CD4-positive, alpha-beta T cell treated with Interleukin-15 for 4 hours (primary cell): ENCODE measurements at places on chromosomes 12 and 14.

DNA sequence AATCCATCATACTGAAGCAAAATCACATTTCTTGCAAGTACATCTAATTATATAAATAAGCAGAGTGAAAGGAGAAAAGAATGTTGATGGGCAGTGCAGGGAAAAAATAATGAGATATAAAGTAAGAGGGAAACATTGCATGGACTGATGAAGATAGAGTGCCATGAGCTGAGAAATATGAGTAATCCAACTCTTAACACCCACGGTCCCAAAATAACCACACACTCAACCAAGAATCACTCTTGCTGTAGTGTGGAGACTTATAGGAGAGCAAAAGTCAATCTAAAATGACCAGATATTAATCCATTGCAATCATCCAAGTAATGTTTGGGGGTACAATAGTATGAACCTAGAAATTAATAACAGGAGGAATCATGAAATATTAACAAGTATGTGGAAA, 40.2 kb downstream of the MYF5 start:
- DNase-seq = no peak

- DNase-seq = no peak
Measured at GRCh38 chr12:64714551-64714968, 44.6 kb downstream of the GNS start.

GRCh38 chr14:68368850-68369249, 424.0 kb downstream of the ZFP36L1 start:
- peak; percentile 36 for DNase-seq

DNA sequence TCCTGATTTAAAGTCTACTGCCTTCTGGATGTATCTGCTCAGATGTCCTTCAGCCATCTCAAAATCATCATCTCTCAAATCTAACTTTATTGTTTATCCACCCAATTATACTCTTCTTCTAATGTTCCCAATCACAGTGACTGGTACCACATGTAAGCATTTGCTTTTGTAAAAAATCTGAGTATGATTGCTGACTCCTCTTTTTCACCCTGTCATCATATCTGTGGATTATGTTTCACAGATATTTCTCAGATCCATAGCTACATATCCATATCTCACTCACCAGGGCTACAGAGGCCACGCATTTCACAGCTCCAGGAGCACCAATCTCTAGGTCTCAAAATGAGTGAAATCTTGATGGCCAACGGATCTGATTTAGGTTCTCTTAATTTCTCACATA, 76.1 kb downstream of the DHRS2 start:
- DNase-seq = no peak

DNA sequence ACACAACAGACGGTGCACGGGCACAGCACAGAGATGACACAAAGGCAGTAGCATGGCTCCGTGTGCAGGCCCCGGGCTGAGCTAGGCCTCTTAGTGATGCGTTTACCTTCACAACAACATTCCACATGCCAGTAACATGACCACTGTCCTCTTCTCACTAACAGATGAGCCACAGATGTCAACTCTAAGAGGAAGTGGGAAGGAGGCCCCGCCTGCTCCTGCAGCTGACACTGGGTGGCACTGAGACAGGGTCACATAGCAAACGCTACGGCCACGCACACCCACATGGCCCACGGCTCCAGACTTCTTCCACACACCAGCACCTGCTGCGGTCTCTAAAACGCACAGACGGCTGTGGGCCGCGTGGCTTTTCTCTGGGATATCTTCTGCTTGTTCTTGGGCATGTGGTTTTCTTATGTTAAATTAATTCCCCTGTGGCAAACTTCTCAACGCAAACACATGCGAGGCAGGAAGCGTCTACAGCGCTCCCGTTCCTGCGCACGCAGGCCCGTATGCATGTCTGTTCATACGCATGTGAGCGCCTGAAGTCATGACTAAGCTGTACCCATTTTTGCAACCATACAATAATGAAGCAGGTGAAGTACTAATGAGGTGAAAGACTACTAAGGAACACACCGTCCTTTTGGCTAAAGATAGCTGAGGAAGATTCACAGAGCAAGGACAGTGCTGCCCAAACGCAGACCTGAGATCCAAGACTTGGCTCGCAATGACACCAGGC, 26.8 kb downstream of the AMN start:
- peak; percentile 14 for DNase-seq

DNA sequence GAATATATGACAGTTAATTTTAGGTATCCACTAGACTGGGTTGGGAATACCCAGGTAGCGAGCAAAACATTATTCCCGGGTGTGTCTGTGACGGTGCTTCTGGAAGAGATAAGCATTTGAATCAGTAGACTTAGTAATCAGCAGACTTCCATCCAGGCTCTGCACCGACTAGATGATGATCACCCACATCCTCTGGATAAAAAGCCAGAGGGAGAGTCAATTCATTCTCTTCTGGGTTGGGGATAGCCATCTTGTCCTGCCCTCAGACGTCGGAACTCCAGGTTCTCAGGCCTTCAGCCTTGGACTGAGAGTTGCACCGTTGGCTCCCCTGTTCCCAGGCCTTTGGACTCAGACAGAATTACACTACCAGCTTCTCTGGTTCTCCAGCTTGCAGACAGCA, 168.0 kb downstream of the PHLDA1 start:
- DNase-seq = no peak

GRCh38 chr12:88166179-88166578, 24.1 kb downstream of the TMTC3 start:
- DNase-seq = no peak

DNA sequence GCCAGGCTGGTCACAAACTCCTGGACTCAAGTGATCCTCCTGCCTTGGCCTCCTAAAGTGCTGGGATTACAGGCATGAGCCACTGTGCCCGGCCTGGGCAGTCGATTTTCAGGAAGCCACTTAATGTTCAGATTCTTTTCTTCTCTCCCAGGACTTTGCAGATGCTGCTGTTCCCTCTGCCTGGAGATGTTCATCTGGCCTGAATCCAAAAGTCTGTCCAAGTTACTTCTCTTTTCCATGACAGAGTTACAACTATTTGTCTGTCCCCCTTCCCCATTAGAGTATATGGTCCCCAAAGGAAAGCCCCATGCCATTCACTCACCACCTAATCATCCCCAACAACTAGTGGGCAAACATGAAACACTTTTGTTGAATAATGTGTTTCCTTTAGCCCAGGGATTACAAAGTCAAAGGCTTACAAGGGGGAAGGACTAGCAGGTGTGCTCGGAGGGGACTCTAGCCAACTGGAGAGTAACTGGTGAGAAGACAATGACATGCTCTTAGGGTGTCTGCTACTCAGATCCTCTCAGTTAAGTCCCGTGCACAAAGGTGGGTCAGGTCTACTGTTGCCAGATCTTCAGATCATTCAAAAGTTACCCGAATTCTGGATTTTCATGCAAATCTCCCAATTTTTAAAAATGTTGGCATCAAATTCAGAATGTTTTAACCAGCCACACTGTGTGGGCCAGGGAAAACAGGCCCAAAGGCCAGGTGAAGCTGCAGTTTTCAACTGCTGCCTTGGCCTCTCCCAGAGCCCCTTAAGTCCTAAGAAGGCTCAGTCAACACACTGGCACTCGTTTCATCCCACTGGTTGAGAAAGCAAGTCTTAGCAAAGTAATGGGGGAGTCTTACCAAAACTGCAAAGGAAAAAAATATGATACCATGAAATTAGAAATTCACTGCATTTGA, 29.6 kb downstream of the NUDT4 start:
- DNase-seq = no peak

GRCh38 chr12:12622418-12622817, 10.7 kb downstream of the CREBL2 start:
- DNase-seq = peak; percentile 43

GRCh38 chr14:92505826-92506225, 7.8 kb upstream of the RIN3 start:
- DNase-seq = no peak

- DNase-seq = no peak
Measured at GRCh38 chr12:57441846-57442427, 7.4 kb downstream of the INHBC start.

- DNase-seq = no peak
Measured at GRCh38 chr12:122813310-122813713, 21.9 kb upstream of the HIP1R start.

DNA sequence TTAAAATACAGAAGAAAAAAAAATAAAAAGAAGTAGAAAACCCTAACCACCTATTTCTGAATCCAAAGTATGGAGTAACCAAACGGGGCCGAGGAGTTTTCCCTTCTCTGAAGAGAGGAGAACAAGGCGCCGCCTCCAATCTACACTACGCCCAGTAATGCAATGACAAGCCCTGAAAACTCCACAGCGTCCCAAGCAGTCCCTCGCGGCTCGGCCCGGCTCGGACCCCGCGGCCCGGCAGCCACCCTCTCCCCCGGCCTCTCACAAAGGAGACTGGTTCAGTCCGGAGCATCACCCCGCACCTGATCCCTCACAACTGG, 371 bp downstream of the CHD8 start:
- DNase-seq = no peak

DNA sequence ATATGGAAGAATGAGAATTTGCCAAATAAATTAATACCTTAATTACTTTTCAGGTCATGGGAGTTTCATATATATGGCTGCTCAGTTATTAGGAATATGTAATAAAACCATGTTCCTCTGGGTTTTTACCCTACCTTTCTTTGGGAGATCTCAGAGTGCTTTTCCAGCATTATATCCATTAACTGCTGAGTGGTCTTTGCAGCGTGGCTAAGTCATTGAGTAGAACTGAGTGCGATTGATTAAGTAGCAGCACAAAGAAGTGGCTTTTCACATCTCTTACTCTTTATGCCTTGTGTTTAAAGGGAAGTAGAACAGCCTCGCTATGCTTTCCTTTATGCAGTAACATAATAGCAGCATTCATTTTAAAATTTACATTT, 340.1 kb downstream of the SNAPC1 start:
- no peak for DNase-seq

GRCh38 chr12:124884587-124885438, 21.1 kb upstream of the SCARB1 start:
- no peak for DNase-seq

GRCh38 chr12:69115951-69116350, 123.4 kb upstream of the CPSF6 start:
- no peak for DNase-seq

- DNase-seq = no peak
Measured at GRCh38 chr14:104184911-104185499, 46.6 kb downstream of the KIF26A start.

GRCh38 chr12:106145539-106146447, 7.0 kb upstream of the NUAK1 start:
- DNase-seq = no peak

DNA sequence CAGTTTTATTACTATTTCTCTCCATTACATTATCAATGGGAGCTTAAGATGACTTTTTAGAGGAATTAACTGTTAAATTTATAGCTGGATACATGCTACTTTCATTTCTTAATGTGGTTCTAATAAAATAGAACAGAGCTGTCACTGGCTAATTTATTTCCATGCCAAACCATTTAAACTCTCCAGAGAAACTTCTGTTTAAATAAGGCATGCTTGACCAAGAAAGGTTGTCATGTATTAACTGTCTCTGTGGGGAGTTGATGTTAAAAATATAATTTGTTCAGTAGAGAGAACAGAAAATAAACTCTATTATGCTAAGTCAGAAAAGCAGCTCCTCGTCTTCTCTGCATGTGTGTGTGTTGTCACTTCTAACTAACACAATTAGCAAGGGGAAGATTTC, 447.4 kb downstream of the SLC16A7 start:
- no peak for DNase-seq

DNA sequence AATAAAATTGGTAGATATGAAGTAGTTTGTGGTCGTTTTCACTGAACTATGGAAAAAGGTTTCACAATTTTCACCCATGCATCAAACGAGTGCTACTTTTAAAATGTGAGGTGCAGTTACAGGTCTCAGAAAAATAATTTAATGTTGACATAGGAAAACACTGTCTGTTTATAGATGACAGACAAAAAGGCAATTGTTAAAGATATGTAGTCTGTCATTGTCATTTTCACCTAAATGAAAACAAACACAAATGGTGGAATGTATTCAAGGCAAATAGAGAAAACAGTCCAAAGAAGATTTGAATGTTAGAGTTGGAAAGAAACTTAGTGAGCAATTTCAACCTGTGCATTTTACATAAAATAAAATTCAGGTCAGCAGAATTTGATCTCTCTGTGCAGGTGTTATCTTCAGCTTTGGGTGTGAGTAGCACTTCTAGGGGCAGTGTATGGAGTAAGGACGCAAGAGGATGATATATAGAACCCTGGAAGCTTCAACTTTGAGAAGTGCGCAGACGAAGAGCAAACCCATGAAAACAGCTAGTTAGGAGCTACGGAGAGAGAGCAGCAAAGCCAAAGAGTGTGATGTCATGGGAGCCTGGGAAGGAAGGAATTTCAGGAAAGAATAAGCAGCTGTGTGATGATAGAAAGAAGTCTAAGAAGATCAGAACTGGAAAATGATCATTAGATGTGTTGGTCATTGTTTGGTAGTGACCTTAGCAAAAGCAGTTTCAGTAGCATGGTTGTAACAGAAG, 6.2 kb downstream of the RERG start:
- no peak for DNase-seq

DNA sequence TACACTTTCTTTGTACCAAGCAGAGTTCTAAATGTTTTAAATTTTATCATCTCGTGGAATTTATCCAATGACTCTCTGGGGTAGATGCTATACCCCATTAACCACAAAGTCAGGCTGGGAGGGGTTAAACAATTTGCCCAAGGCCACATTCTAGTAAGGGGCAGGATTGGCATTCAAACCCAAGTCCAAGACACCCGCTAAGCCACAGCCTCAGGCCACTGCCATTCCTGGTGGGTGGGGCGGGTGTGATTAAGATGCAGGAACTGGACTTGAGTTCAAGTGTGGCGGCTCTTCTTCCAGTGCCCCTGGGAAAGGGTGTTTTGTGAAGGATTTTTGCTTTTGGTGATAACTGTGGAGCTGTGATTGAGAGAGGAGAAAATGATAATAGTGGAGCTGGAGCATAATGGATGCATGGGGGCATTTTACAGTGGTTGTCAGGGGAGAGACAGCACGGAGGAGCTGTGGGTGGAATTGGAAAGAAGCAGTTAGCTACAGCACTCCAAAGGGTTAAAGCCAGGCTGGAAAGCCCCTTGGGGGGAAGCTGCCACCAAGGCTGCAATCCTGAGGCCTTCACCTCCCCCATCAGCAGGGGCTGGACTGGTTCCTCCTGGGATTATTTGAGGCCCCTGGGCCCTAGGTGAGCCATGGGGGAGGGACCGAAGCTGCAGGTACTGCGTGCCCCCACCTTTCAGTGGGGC, 1.0 kb upstream of the VRTN start:
- no peak for DNase-seq

- no peak for DNase-seq
Measured at GRCh38 chr12:75209812-75210138, at the start of gene KCNC2. Gene KCNC2, minus strand, starts transcription at chr12:75209839.

- DNase-seq = no peak
Measured at GRCh38 chr14:89793367-89793716, 161.2 kb downstream of the EFCAB11 start.

GRCh38 chr14:88660056-88660455, 97.2 kb downstream of the ZC3H14 start:
- no peak for DNase-seq

GRCh38 chr12:6221146-6221545, 20.9 kb downstream of the CD9 start:
- DNase-seq = no peak

DNA sequence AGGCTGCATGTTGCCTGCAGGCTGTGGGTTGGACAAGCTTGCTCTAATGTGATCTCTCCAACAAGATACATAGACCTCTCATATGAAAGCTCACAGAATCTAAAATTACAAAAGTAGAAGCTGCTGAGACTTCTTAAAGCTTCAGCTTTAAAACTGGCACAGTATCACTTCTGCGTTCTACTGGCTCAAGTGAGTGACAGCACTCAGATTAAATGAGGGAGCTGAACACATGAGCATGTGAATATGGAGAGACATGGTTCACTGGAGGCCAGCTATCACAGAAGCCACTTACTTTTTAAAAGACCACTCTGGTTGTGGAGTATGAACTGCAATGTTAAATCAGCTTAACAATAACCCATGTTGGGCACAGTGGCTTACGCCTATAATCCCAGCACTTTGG, 29.1 kb upstream of the ANO6 start:
- no peak for DNase-seq
